Glomerular endothelial cell (primary cell): ENCODE measurements at places on chromosomes 12 and 14. TPM values are rescaled to one million over a fixed set of nuclear protein-coding genes. Genes with fewer than 3 reads are reported as not detected.

The GDF3 gene
- 0.53 and 0.78 TPM in 2 replicates for total RNA-seq

The SERPINA5 gene
- total RNA-seq = 0.29 and 1.1 TPM in 2 replicates

The KRT82 gene
- not detected in 2 replicates for total RNA-seq

The ZDHHC22 gene
- total RNA-seq = not detected in 2 replicates

The RHOJ gene
- 57.3 and 103 TPM in 2 replicates for total RNA-seq
